IMR-90 (cell line): ENCODE measurements at places on chromosomes 7 and 10.

GRCh38 chr10:79449181-79450146 is 4.0 kb upstream of the ZCCHC24 start:
- DNase-seq = no peak

- peak; percentile 55 for DNase-seq
Observed at GRCh38 chr10:43138757-43139241, 554 bp downstream of the CSGALNACT2 start.

DNA sequence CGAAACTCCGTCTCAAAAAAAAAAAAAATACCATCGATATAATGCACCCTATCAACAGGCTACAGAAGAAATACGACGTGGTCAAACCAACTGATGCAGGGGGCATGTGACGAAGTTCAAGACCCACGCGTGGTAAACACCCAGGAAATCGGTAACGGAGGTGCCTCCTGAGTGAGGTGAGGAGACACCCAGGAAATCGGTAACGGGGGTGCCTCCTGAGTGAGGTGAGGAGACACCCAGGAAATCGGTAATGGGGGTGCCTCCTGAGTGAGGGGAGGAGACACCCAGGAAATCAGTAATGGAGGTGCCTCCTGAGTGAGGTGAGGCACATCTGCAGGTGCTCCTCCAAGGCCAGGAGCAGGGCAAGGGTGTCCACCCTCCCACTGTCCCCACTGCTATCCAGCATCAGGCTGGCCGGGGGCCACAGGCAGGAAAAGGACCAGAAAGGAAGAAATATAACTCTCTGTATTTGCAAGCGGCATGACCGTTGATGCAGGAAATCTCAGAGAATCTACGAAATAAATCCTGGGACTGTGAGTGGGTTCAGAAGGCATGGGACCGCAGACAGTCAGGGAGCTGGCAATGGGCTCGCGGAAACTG is 10.7 kb upstream of the GPR146 start:
- no peak for DNase-seq

- DNase-seq = no peak
Observed at GRCh38 chr7:155408651-155409586, 49.0 kb upstream of the EN2 start.

- DNase-seq = no peak
Observed at GRCh38 chr10:121481180-121481579, 117.1 kb downstream of the FGFR2 start.

DNA sequence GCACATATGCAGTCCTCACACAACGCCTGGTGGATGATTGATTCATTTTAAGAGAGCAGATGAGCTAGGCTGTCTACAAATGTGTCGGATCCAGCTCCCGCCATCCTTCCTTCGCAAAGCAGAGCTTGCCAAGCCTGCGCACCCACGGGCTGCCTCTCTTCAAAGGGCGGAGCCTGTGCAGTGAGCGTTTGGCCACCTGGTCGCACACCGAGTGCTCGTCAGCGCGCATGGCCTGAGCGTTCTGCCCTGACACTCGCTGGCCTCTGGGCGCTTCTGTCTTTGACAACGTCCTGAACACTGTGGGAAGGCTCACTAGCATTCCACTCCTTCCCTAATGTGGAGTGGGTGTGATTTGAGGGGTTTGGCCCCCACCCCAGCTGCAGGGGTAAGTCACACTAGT is 47.1 kb upstream of the TMEM72 start:
- DNase-seq = no peak

DNA sequence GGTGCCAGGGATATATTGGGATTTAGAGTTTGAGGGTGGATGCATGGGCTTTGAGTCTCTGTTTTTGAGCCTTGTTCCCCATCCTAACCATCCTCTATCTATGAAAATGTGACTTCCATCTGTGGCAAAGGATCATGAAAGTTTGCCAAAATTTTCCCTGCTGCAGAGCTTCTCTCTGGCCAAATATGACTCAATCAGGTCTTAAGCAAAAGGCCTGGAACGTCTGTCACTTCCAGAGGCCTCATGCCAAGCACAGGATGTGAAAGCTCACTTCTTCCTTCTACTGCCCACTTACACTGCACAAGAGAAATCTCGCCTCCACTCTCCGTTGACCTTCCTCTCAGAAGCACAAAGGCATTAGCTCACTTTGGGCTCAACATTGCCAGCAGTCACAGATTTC is 696.9 kb upstream of the NRP1 start:
- DNase-seq = peak; percentile 76

DNA sequence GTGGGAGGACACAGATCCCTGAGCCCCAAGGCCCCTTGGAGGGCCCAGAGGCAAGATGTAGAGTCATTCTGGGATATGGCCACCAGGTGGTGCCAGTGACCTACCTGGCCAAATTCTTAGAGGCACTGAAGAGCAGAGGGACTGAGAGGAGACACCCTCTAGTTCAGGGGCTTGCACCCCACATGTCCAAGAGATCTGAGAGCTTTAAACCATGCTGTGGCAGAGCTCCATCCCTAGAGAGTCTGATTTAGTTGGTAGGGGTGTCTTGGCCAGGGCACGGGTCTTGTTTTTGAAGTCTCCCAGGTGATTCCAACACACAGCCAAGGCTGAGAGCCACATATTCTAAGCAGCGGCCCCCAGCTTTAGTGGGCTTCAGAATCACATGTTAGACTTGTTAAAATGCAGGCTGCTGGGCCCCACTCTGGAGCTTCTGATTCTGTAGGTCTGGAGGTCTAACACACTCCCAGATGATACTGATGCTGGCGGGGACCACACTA is 52.5 kb downstream of the PRF1 start:
- peak; percentile 48 for DNase-seq

DNA sequence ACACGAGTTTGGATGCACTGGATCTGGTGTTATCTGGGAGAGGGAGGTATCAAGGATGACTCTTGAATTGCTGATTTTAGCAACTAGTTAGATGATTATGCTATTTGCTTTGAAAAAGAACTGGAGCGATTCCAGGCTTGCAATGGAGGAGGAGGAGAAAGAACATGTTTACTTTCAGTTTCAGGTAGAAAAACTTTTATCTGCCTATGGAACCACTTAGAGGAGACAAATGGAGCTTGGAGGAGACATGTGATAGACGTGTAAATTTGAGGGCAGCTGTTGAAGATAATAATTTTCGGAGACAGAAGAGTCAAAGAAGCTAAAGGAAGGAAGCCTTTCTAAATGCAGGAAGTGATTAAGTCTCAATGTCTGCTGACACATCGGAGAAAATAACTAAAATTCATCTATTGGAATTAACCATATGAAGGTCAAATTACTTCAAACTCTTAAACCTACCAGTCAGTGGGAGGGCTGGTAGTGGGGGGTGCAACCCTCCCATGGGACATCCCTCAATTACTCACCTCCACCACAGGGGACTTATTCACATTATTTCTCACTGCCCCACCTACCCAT is 56.4 kb upstream of the GNAI1 start:
- peak; percentile 40 for DNase-seq

- DNase-seq = peak; percentile 12
Observed at GRCh38 chr10:94546901-94547185, 1.3 kb downstream of the HELLS start.

DNA sequence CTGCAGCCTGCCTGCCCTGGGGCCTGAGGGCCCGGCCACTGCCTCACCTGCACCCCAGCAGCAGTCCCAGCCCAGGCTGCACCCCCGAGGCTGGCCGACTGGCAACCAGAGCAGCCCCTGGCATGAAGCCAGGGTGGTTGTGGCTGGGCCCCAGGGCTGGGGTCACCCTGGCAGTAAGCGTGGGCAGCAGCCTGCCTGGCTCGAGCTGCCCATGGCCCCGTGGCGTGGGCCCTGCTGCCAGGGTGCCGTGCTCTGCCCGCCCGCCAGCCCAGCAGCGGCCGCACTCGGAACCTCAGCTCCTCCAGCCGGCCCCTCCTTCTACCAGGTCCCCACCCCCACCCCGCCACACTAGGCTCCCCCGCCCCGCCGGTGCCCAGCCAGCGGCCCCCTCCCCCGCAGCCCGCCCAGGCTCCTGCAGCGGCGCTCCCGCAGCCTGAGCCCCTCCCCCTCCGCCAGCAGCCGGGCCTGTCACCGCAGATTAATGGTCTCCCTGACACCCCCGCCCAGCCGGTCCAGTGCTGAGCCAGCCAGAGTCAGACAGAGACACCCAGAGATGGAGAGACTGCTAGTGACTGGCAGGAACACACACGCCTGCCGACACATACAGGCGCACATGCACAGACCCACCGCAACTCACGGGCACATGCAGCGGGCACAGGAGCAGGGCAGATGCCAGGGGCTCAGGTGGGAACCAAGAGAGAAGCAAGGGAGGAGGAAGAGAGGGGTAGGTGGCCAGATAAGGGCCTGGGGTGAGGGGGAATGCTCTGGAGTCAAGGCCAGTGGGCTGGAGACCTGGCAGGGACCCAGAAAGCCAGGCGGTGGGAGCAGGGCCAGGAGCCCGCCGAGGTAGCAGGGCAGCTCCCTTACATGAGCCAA is 22.4 kb downstream of the KCNH2 start:
- DNase-seq = peak; percentile 15
